ENCODE measurements at places on chromosomes 6 and 20.

DNA sequence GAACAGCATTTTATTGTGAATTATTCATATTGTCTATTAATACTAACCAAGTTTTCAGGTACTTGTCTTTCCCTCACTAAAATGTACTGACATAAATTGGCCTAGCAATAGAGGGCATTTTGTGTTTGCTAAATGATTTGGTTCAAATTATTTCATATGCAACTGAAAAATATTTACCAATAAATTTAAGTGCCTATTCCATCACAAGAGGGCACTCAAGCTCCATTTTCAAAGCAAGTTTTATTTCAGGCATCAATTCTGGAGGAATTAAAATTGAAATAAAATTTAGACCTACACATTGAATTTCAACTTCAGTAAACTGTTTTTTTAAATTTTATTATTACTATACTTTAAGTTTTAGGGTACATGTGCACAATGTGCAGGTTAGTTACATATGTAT lies 114.3 kb upstream of the SYNCRIP start:
- DNase-seq = no peak

- no peak for DNase-seq
Measured at GRCh38 chr6:7292596-7293255, 20.3 kb downstream of the SSR1 start.

- no peak for DNase-seq
Measured at GRCh38 chr20:20503777-20504530, 136.1 kb downstream of the INSM1 start.

GRCh38 chr20:45372646-45373352 lies 5.3 kb downstream of the TP53TG5 start:
- DNase-seq = no peak

GRCh38 chr6:110358553-110359160 lies 508 bp upstream of the METTL24 start:
- DNase-seq = no peak

DNA sequence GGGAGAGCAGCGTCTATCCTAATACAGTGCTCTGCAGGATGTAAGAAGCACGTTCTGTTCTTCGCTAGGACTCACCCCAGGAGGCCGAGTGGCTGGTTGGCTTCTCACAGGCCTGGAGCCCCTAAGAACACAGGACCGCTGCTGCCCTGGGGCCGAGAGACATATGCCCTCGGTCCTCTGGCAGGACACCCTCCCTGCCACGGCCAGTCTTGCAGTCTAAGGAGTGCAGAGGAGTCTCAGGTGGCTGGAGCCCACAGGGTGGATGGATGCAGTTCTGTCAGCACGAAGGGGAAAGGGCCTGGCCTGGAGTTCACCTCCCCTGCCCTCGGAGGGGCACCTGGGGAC lies 96.5 kb downstream of the SMOC2 start:
- no peak for DNase-seq

DNA sequence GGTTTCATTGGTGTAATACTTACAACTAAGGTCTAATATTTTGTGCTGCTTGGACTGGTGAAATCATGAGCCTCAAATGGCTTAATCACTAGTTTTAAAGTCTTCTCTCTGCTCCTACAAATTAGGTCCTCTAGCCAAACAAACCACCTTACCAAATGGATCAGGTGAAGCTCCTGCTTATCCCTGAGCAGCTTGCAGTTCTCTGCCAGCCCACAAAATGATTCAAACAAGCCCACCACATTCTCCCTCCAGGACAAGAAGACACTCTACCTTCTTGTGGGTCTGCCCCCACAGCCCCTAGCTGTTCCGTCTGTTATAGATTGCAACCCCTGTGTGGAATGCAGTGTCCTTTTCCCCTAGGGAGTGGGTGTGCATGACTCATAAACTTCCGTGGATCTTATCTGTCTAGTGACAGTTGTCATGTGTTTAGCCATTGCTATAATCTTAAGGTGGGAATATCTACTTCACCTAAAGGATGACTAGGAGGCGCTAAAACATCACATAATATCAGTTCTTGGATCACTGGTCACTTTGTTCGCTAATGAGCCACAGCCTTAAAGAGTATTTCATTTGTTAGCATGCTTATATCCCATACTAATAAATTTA lies 940.5 kb upstream of the MANEA start:
- no peak for DNase-seq

DNA sequence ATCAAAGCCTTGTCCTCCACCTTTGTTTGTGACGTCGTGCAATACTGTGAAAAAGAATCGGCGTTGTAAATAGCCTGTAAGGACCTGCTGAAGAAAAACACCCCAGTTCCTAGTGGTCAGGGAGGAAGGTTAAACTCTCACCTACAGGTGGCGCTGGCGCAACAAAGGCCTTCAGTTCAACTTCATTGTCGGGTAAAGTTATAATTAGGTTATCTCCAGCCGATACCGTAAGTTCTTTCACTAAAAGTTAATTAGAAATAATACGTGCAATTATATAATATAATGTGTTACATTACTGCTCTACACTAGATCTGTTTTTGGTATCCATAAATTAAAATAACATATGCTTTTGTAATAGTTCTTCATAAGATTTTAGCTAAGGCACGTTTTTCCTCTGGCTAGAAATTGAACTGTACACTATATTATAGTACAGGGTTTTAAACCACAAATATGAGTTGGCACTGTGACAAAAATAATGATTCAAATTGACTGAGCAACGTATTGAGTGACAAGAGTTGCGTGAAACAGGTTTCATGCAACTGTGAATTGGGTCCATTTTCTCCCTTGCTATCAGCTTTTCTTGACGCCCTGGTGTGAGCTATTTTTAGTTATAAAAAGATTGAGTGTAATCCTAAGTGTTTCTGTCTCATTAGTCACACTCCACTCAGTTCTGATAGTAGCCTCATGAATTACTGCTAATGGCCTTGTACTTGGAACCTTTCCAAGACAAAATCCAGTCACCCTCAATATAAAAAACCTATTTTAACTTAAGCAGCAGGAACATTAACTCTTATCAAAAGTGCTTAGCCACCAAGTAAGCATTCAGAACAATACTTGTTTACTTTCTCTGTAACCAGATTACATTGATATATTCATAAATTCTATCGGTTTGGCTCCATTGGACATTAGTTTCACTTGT lies 62.3 kb downstream of the KIAA0319 start:
- peak; percentile 35 for DNase-seq

GRCh38 chr6:14732844-14733757 lies 512.8 kb upstream of the JARID2 start:
- DNase-seq = peak; percentile 28

GRCh38 chr6:155635416-155635815 lies 179.8 kb upstream of the NOX3 start:
- no peak for DNase-seq

GRCh38 chr6:24183584-24183983 lies 57.6 kb downstream of the NRSN1 start:
- DNase-seq = no peak

DNA sequence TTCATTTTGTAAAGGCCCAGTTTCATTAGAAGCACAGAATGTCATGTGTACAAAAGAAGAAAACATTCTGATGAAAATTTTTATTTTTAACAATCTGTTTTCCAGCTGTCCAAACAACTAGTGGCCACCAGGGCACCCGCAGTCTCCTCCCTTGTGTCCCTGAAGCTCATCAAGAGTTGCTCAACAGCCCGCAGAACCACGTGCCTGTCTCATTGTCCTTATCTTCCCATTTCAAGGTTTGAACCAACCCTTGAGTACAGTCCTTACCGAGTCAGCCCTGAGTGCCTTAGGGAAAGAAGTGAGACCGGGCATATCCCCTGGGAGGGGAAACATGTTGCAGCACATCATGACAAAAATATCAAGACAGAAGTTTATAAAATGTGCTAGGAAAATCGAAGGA lies 15.9 kb upstream of the ZNF133 start:
- no peak for DNase-seq

DNA sequence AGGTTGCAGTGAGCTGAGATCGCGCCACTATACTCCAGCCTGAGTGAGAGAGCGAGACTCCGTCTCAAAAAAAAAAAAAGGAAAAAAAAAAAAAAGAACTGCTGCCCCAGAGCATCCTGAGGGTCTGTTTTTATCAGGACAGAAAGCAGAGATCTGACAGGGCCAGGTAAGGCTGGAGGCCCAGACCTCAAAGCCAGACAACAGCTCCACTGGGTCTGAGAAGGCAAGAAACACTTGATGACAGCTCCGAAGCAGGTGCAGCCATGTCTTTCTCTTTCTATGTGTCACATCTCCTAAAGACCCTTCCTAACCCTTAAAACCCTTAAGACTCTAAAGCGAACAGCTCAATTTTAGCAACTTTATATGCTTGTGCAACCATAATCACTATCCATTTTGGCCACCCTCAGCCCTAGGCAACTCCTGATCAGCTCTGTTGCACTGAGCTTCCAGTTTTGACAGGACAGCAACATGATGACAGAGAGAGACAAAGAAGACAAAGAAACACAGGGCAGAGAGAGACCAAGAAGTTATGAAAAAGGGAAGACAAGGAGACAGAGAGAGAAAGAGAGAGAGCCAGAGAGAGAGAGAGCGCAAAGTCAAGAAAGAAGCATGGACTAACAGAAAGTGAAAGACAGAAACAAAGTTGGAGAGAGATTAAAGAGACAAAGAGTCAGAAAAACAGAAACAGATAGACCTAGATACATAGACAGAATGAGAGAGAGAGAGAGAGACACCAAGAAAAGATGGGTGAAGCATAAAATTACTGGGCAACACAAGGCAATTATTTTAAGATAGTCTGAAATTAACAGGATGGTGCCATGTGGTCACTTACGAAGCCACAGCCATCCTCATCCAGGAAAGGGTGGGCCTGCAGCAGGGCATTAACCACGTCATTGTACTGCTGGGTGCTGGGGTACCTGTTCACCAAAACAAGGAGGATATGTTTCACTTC lies 39.2 kb downstream of the SAMD3 start:
- DNase-seq = no peak

GRCh38 chr6:49606721-49607390 lies 29.8 kb downstream of the RHAG start:
- no peak for DNase-seq

Data from stimulated activated CD8-positive, alpha-beta memory T cell treated with anti-CD3 and anti-CD28 coated beads, Interleukin-15, amount 100 ng/mL, for 4 hours (primary cell).